ENCODE measurements at places on chromosomes 2 and 18.
A peak's percentile ranks its signal among the peaks of the same experiment; 100 is the strongest.

GRCh38 chr2:455015-455705 is 167.3 kb upstream of the ALKAL2 start:
- DNase-seq = no peak

- no peak for DNase-seq
Observed at GRCh38 chr2:108908713-108909070, 80.3 kb downstream of the EDAR start.

DNA sequence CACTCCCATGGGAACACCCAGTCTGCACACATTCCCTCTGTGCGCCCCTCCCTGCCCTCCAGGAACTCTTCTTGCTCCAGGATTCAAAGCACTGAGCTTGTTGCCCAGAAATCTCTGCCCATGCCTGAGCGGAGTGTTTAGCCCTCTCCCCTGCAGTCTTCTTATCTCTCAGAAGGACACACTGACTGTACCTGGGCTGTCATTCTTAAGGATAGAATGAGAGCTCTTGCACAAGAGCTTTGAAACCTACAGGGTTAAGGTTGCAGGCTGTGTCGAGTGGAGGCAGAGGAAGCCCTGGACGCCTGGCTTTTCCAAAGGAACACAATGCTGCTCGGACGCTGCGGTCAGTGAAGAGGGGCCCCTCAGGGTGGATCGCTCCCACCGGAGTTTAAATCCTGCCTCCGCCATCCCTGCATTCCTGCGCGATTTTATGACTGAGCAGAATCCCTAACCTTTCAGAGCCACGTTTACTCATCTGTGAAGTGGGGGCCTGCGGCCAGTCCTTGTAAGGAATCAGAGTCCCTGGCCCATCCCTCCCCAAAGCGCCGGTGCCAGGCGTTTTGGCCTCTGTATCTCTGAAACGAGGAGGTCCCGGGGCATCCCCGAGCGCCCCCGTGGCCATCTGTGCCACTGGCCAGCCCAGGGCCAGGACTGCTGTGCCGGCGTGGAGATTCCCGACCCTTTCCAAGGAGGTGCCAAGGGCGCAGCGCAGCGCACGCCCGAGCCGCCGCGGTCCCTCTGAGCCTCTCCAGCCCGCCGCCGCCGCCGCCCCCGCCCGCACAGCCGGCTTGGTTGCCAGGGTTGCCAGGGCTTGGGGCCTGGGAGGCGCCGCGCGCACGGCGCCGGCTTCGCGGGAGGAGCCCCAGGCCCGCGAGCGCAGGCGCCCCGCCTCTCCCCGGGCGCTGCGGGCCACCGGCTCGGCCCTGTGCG is 58.9 kb downstream of the FAM168B start:
- no peak for DNase-seq

- peak; percentile 41 for DNase-seq
Observed at GRCh38 chr2:179264368-179265081, at the start of gene SESTD1. SESTD1 (minus strand) TSS chr2:179264832; CDS start chr2:179191841, 72,991 bp downstream.

All from CD4-positive, CD25-positive, alpha-beta regulatory T cell (primary cell).